ENCODE measurements at places on chromosomes 7 and 10.

DNA sequence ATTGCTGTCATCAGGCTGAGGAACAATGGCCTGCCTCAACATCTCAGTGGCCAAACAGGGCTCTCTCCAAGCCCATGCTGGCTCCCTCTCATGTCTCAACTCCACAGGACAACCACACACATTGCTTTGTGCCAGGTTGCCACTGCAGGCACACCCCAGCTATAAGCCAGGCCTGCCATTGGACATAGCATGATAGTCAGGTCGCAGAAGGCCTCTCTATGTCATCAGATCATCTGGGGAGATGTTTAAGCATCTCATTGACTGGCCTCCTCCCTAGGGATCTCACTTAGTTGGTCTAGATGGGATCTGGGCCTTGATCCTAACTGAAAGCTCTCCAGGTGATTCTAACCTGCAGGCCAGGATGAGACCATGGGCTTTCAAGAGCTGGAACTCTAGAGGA is 257.2 kb downstream of the GRID1 start:
- DNase-seq: no peak

GRCh38 chr10:56383806-56384205 is 22.7 kb upstream of the ZWINT start:
- DNase-seq: no peak

DNA sequence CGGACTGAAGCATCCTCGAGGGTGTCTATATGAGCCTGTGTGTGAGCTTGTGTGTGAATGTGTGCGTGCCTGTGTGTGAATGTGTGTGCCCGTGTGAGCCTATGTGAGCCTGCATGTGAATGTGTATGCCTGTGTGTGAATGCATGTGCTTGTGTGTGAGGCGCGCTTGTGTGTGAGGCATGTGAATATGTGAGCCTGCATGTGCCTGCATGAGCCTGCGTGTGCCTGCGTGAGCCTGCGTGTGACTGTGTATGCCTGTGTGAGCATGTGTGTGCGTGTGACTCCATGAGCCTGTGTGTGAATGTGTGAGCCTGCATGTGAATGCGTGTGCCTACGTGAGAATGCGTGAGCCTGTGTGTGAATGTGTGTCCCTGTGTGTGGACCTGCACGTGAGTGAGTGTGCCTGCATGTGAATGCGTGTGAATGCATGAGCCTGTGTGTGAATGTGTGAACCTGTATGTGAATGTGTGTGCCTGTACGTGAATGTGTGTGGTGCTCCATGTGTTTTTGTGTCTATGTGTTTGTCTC is 33.4 kb downstream of the PDGFA start:
- DNase-seq: no peak

- no peak for DNase-seq
These were observed 2.2 kb downstream of the EMX2 start for GRCh38 chr10:117544711-117545140.

DNA sequence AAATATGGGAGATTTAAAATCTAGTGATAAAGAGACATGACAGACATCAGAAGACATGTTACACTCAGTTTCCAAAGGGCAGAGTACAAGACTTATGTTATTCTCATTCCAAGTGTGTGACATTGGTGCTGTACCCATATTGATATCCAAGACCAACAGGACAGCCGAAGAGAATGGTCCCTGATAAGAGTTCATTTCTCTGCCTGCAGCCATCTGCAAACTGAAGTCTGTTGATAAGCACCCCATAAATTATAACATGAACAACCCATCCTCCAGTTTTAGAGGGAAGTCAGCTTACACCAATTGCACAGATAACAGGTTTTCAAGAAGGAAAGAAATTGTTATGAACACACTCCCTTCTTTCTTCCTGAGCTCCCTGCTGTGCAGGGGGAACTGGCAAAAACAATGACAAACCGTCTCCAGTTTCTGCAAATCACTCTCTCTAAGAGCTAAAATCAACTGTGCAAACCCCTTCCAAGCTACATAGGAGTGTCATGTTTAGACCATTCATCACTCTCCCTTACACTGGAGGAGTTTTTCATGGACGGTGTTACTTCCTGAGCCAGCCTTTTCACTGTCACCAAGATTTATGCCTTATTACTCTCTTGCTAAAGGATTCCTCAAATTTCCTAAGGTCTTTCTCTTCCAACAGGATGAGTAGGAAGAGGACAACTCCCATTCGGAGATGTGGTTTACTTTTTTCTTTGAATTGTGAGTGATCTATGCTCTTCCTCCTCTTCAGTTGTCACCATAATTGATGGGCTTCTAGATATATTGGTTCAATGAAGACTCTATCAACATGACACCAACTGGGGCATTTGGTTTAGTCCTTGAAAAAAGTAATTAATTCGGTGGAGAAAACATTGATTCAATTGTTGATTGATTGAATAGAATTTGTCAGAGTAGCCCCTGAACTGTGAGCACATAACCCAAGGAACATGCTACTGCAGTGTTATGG is 80.3 kb upstream of the FAM171A1 start:
- no peak for DNase-seq

DNA sequence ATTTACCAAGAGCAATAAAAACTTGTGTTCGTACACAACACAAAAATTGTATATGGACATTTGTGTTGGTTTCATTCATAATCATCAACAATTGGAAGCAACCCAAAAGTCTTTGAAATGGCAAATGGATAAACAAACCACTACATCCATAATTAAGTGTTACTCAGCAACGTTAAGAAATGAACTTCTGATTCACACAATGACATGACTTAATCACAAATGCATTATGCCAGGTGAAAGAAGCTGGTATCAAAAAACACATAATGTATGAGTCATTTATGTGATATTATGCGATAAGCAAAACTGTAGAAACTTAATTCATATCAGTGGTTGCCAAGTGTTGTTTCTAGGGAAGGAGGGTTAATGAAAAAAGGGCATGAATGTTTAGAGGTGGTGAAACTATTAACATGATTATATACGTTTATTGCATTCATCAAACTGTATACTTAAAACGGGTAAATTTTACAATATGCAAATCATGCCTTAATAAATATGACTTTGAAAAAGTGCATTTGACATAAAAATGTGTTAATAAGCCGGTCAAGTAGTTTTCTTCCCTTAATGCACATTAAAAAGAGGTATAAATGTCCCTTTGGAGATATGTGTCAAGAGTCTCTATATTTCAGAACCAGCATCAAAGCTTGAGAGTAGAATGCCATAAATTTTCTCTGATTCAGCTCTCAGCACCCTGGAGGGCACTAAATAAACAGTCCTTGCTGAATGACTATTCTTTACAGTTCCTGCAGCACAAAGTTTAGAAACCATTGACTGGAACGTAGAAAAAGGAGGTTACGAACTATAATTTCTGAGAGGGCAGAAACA is 84.8 kb upstream of the GRM3 start:
- DNase-seq: no peak

GRCh38 chr7:92732316-92733036 is 103.9 kb downstream of the CDK6 start:
- DNase-seq: no peak

GRCh38 chr10:20596065-20596755 is 300.9 kb downstream of the NEBL start:
- DNase-seq: no peak

DNA sequence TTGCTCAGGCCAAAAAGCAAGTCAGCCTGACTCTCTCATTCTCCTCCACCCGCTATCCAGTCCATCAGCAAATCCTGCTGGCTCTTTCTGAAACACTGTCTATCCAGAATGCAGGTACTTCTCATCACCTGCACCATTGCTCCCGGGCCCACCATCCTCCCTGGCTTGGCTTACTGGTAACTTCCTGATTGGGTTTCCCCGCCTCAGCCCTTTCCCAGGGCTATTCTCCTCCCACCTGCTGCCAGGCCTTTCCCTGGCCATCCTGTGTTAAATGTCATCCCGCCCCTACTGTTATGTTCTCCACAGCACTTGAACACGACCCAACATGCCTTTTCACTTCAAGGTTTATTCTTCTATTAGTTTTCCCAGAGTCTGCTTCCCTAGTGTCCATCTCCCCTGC is 124.0 kb downstream of the CNNM2 start:
- DNase-seq: no peak

DNA sequence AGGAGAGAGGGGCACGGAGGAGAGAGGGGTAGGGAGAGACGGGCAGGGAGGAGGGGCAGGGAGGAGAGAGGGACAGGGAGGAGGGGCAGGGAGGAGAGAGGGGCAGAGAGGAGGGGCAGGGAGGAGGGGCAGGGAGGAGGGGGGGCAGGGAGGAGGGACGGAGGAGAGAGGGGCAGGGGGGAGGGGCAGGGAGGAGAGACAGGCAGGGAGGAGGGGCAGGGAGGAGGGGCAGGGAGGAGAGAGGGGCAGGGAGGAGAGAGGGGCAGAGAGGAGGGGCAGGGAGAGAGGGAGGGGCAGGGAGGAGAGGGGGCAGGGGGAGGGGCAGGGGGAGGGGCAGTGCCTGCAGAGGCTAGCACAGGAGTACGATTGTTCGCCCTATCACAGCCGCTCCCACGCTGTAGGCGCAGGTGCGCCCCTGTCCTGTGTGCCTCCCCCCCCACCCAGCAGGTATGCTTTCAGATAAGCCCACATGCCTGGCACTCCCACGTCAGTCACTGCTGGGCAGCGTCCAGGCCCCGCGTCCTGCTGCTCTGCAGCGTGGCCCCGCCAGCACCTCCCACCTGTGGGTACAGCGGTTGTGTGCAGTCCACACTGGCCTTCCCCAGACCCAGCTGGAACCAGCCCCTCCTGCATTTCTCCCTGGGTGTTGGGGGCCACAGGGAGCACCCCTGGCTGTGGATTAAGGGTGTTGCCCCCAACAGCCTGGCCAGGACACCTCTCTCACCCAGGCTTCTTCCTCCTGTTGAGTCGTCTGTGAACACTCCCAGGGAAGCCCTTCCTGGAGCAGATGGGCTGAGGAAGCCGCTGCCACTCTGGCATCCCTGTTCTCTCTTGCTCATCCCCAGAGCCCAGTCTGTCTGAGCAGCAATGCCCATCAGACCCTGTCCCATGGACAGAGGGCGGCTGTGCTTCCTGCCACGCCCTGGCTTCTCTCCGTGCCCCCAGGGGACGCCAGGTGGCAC is 10.8 kb downstream of the NKX6-2 start:
- no peak for DNase-seq

DNA sequence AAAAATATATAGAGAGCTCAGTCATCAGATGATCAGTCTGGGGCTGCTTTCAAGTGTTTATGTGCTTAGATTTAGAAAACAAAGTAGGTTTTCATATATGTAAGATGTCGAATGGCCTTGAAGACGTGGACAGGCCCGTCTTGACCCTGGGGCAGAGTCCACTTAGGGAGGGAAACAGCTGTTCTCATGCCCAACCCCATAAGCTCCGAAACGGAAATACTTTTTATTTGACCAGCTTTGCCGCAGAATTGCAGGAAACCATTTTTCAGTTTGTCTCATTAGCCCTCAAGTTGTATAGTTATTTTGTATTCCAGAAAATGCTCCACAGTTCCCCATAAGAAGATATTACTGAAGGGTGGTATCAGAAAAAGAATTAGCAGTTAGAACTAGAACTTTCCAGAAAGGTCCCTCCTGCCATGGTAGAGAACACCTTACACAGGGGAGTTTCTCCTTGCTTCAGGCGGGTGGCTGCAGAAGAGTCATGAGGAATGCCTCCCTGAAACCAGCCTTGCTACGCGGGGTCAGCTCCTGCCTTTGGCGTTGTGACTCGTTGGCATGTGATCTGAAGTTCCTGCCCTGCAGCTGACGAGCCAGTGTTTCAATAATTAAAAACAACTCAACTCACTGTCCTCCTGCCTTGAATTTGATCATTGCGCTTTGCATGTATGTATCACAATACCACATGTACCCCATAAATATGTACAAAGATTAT is 192.7 kb downstream of the CELF2 start:
- no peak for DNase-seq

DNA sequence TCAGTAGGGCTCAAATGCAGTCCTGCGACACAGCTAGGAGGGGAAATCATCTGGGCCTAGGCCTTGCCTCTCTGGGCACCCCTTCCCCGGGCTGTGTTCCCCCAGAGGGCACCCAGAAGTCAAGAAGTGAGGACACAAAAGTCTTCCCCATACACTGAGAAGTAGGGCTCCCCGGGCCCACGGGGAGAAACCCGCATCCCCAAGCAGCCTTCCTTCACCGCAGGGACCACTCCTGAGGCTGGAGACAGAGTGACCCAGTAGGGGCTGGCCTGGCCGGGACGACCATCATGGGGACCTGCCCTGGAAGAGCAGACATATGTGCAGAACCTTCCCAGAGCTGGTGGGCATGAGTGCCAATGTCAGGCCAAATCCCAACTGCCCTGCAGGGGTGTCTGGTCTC is 163.5 kb downstream of the GFRA1 start:
- no peak for DNase-seq

GRCh38 chr10:36493516-36493880 is 631.9 kb upstream of the ANKRD30A start:
- DNase-seq: no peak

DNA sequence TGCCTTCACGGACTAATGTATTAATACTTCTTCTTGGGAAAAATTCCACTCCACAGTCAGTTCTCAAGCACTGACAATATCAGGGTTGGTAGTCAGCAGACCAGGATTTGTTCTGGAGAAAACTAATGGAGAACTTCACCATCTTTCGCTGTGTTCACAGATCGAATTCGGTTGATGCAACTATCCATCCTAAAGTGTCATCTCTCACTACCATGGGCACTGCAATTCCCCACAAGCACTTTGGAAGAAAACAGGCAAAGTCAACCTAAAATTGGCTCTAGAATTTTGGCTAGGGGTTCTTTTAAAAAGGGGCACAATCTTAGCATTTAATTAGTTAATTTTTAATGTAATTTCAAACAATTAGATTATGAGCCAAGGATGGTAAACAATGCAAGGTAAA is 164.4 kb downstream of the HGF start:
- DNase-seq: no peak

DNA sequence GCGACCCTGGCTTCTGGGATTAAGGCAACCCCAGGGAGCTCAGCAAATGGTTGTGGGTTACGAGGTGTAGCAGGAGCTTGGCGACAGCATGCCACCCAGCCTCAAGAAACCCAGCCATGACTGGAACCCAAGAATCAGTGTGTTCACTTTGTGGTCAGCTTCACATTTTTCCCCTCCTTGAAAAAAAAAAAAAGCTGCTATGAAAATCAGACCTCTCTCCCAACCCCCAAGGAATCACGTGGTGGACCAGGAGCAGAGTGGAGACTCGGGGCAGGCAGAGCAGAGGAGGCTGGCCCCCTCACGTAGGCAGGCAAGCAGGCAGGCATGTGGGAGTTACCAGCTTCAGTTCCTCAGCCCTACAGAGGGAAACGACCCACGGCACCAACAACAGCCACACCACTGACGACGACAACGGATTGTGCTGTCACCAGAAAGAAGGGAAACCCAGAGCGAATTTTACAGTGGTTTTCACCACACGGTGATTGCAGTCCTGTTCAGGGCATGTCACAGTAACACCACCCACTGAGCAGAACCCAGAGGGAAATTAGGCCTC is 203.4 kb downstream of the SLC25A13 start:
- no peak for DNase-seq

Measured in left forelimb (tissue), 1 donor.